Activated CD4-positive, alpha-beta T cell treated with anti-CD3 and anti-CD28 coated beads, Interleukin-10, Interleukin-2, amounts not matched to agents 100 ng/mL and 50 ng/mL, durations not matched to agents 16 hours and 8 hours (primary cell): ENCODE measurements at places on chromosomes 2 and 18.

- no peak for DNase-seq
Measured at GRCh38 chr2:26203906-26204305, 31.0 kb downstream of the GAREM2 start.

DNA sequence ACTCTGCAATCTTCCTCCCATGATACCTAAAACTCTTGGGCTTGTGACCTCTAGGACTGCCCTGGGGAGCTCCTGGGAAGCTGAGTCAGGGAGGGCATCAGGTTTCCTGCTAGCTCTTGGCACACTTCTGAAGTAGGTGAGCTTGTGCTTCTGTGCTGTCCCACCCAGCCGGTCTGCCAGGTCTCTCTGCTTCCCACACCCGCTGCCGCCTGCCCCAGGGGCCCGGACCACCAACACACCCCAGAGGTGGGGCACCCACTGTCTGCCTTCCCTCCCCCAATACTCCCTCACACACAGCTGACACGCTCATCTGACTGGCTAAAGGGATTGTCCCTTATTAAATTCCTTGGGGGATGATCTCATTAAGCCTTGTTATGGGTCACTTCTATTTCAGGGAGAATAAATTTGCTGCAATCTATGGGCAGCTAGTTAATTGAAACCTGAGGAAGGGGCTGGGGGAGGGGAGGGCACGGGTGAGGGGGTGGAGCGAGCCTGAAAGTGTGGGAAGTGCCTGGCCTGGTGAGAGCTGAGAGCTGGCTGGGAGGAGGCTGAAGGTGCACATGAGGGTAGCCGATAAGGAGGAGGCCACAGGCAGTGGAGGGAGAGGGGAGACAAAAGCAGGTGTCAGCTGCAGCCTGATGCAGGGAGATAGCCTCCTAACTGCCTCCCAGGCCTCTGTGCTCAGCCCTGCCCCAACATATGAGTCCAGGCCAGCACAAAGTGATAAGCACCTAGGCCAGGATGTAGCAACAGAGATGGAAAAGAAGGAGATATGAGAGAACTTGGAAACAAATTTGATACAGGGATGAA, 48.8 kb downstream of the HAUS1 start:
- no peak for DNase-seq

DNA sequence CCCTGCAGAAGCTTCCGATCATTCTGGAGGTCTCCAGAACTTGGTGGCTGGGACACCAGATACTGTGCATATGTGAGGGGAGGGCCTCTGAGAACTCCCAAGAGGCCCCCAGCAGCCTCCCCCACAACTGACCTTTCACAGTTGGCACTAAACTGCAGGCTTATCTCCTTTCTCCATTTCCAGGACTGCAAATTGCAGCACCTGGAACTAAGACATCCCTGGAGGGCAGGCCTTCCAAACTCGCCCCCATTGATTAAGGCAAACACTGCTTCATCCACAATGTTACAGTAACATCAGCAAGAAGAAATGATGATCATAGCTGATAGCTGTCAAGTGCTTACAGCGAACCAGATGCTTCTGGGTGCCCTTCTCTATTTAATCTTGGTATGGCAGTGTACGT, 67.9 kb downstream of the TGOLN2 start:
- DNase-seq = no peak

DNA sequence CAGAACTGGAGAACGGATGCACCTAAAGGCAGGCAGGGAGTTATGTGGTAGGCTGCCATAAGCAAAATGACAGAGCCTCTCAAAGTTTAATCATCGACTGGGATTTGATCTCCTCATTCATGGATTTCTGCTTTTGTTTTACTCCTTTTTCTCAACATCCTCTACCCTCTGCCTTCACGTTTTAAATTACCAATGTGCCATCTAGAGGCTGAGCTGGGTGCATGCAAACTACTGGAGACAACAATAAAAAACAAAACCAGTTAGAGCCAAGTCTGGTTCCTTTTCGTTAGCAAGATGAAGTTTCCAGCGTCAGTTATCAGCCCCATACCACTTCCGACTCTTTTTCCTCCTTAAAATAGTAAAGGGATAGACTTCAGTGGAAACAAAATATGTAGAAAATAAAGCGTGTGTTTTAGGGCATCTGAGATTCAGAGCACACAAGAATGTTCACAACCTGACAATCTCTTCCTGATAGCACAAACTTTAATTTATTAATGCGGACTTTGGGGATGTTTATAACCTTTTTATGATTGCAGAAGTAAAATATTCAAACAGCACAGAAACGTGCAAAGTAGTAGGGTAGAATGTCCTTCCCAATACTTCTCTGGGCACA, 117.0 kb downstream of the LAMA1 start:
- DNase-seq = peak; percentile 1

- no peak for DNase-seq
Measured at GRCh38 chr18:3162181-3162580, 57.6 kb downstream of the MYOM1 start.

GRCh38 chr2:216391401-216391800, 19.1 kb upstream of the MARCHF4 start:
- no peak for DNase-seq

DNA sequence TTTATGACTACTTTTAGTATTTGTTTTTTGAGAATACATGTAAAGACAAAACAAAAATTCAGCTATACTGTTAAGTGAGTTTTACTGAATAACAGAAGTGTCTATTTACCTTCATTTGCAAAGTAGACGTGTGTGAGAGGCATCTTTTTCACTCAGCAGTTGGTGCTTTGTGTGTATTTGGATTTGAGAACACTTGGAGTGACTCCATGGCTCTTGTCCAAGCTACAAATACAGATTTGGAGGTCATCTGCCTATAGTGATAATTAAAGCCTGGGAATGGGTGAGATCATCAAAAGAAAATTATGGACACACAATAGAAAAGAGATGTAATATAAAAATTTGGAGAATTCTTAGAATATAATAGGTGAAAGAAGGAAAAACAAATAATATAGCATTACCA, 6.2 kb downstream of the NAB1 start:
- DNase-seq = no peak

GRCh38 chr2:86274265-86274917, 63.0 kb downstream of the REEP1 start:
- peak; percentile 73 for DNase-seq

GRCh38 chr2:232882505-232883115, 12.5 kb downstream of the SNORC start:
- DNase-seq = no peak

- DNase-seq = peak; percentile 8
Measured at GRCh38 chr2:200585730-200586643, at the start of gene AOX1. Gene AOX1 (plus strand): TSS chr2:200586014. CDS start chr2:200586109, 95 bp downstream.
